SW 1271 (cell line): ENCODE measurements at places on chromosomes 12 and 14.

DNA sequence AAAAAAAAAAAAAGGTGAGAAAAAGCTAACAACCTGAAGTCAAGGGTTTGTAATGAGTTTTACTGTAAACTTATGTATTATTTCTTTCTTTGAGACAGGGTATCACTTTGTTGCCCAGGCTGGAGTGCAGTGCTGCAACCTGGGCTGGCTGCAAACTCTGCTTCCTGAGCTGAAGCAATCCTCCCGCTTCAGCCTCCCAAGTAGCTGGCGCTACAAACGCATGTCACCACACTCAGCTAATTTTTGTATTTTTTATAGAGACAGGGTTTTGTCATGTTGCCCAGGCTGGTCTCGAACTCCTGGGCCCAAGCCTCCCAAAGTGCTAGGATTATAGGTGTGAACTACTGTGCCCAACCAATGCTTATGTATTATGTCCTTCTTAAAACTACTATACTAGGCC is 9.2 kb downstream of the ATF7 start:
- no peak for DNase-seq

DNA sequence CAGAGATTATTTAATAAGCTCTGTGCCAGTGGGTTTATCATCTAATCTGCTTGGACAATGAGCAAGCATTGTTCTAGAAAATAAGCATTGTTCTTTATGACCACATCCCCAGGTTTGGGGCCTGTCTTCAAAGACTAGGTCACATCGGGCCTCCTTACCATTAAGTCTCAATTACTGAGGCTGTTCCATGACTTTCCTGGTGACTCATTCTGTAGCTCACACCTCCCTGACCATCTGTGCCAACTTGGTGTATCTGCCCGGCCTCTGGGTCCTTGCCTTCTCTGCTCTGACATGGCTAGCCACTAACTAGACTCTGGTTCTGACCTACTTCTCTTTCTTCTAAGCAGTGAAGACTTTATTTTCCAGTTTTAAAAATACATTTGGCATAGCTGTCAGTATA is 44.4 kb upstream of the PLEKHA5 start:
- no peak for DNase-seq

GRCh38 chr14:36579573-36580140 is 2.8 kb downstream of the NKX2-8 start:
- DNase-seq, result no peak

GRCh38 chr12:6780573-6780972 is 8.3 kb downstream of the LAG3 start:
- no peak for DNase-seq

DNA sequence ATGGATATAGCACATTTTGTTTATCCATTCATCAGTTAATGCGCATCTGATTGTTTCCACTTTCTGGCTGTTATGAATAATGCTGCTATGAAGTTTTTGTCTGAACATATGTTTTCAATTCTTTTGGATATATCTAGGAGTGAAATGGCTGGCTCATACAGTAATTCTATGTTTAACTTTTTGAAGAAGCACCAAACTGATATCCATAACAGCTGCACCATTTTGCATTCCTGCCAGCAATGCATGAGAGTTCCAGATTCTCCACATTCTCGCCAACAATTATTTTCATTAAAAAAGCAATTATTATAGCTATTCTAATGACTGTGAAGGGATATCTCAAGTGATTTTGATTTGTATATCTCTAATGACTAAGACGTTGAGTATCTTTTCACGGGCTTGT is 89.9 kb upstream of the PPP4R3A start:
- no peak for DNase-seq

DNA sequence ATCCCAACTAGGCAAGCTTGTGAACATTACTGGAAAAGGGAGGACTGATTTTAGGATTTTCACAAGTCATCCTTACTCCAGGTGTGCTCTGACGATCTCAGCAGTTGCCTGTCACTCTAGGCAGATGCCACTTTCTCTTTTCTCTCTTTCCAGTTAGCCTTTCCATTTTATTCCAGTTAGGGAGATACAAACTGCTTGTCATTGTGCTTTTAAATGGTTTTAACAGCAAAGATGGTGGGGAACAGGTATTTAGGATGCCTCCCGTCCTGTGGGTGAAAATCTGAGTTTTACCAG is 1.2 kb downstream of the PA2G4 start:
- DNase-seq, result no peak

- DNase-seq, result no peak
These were observed 11.1 kb upstream of the KRT1 start for GRCh38 chr12:52691076-52691840.

GRCh38 chr14:38964630-38965029 is 138.4 kb downstream of the SEC23A start:
- DNase-seq, result no peak

GRCh38 chr14:29643433-29644211 is 284.0 kb downstream of the PRKD1 start:
- DNase-seq, result no peak

- DNase-seq, result no peak
These were observed 371 bp upstream of the SHMT2 start for GRCh38 chr12:57229046-57229633.

DNA sequence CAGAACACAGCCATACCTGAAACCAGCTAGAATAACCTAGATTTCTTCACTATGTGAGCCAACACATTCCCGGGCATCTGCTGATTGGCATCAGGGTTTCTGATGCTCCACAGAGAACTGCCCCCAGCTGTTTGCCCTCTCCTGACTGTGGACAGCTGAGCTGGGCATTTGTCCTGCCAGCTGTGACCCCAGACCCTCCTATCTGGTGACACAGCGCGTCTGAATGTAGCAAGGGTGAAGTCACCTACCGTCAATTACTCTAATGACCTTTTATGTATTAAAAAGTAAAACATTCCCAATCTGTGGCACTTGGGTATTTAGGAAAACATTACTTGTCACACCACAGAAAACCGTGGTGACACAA is 29.7 kb upstream of the SFSWAP start:
- no peak for DNase-seq
